Activated CD8-positive, alpha-beta memory T cell treated with anti-CD3 and anti-CD28 coated beads, Interleukin-2, amount 50 U/mL, for 48 hours (primary cell): ENCODE measurements at places on chromosomes 13 and 19.

DNA sequence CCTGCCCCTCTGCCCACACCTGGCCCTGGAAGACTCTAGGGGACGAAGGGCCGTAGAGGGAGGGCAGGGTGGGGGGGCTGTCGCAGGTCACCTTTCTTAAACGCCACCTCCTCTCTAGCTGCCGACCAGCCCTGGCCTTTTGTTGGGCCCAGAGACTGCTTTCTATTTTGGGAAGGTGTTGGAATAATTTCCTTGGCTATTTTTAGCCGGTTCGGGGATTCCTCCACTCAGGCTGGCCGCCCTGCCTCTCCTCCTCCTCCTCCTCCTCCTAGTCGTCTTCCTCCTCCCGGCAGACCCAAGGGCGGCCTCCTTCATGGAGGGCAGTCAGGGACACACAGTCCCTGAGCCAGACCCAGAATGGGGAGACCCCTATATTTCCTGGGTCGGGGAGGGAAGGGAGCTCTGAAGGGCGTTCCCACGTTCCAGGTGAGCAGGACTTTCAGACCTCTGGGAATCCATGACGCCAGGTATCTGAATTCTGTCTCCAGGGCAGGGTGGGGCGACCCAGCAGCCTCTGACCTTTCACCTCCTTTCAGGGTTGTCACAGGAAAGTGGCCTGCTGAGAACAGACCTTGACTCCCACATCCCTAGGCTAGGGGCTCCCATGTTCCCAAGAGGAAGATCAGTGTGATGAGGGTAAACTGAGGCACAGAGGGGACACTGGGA lies 19.9 kb downstream of the GADD45B start:
- DNase-seq = no peak

DNA sequence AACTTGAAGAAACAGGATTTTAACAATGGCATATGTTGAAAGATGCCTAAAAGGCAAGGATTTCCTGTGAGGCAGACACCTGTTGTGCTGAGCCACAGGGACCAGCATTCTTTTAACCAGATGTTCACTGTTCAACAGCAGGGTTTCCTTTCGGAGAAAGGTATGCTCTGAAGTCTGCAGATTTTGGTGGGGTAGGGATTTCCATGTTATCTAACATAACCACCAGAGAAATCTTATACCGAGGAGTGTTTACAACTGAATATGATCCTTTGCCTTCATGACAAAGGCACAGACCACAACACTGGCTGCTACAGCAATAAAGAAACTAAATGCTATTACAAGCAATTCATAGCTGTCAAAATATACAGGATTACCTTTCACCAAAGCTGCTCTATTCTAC lies 48.1 kb downstream of the MPHOSPH8 start:
- DNase-seq = no peak

DNA sequence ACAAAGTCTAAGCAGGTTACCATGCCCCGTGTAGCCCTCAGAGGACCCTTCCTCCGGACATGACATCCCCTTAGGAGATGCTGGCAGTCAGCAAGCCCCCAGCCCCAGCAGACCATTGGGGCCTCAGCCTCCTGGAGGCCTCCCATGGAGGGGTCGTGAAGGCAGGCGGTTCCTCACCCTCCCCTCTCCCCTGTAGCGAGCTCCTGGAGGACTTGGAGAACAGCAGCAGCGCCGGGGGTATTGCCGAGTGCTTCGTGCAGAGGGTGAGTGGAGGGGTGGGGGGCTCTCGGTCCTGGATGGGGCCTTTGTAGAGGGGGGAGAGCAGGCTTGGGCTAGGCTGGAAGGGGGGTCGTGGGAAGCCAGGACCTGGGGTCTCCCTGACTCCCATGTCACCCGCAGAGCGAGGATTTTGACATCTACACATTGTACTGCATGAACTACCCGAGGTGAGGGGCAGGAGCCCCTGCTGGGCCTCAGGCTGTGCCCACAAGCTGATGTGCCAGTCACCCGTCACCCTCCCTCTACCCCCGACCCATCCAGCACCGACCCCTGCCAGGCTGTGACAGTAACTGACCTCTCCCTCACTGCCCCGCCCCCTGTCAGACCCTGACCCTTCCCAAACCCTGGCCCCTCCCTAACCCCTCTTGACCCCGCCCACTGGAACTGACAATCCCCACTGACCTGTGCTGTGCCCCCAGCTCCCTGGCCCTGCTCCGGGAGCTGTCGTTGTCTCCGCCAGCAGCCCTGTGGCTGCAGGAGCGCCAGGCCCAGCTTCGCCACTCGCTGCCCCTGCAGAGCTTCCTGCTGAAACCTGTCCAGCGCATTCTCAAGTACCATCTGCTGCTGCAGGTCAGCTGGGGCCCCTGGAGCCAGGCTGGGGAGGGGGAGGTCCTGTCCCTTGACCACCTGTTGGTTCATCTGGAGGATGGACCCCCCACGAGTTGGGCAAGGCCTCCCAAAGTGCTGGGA lies 4.0 kb downstream of the PLEKHG2 start:
- peak; percentile 51 for DNase-seq

DNA sequence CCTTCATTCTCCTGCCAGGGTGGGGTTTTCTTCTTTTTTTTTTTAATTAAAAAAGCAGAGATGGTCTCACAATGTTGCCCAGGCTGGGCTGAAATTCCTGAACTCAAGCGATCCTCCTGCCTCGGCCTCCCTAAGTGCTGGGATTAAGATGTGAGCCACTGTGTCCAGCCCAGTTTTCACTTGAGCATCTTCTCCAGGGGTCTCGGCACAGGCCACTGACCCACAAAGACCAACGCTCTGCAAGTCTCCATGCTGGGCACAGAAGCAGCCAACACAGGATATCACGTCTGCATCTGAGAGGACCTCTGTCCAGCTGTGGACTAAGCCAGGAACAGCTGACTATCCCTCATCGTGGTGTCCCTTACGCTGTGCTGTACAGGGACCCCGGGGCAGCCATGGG lies 9.5 kb upstream of the TMEM86B start:
- DNase-seq = no peak

DNA sequence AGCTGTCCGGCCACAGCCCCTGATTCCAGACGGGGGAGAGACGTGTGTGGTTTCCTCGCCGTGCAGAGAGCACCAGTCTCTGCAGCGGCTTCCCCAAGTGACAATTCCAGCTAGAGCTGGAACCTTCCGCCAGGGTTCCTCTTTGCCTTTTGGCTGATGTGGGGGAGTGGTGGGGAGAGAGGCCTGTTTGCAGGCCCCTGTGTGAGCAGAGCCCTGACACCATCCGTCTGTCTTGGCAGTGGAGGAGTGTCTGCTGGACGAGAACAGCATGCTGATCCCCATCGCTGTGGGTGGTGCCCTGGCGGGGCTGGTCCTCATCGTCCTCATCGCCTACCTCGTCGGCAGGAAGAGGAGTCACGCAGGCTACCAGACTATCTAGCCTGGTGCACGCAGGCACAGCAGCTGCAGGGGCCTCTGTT lies 25.0 kb downstream of the LAMP1 start:
- no peak for DNase-seq

DNA sequence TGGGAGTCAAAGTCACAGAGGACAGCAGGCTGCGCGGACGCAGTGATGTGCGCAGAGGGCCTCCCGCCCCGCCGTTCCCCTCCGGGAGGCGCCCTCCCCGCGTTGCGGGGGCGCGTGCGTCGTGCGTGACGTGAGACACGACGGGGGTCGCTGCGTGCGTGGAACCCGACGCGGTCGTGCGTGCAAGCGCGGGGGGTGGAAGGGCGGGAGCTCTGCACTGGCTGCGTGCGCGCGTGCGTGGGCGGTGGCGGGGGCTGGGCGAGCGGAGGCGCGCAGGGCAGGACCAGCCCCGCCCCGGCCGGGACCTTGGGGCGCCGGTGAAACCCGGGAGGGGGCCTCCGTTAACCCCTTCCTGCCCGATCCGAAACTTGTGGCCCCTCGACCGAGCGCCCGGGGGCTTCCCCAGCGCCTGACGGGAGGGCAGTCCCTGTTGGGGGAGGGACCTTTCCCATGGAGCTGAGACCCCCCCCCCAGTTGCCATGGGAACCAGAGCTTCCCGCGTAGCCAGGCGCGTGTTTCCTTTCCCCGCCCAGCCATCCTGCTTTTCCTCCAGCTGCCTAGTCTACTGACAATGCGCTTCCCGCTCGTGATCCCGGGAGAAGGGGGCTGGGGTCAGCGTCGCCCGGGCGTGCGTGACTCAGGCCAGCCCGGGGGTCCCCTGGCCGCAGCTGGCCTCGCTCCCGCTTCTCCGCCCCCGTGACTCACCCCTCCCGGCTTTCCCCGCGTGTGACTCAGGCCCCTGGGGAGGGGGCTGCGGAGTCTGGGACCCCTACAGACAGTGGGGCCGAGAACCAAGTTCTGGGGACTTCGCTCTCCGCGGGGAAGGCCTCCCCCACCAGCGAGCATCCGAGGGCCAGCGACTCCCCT lies 7.3 kb upstream of the HOOK2 start:
- peak; percentile 96 for DNase-seq

- peak; percentile 80 for DNase-seq
Observed at GRCh38 chr19:604355-604754, 14.7 kb downstream of the HCN2 start.

DNA sequence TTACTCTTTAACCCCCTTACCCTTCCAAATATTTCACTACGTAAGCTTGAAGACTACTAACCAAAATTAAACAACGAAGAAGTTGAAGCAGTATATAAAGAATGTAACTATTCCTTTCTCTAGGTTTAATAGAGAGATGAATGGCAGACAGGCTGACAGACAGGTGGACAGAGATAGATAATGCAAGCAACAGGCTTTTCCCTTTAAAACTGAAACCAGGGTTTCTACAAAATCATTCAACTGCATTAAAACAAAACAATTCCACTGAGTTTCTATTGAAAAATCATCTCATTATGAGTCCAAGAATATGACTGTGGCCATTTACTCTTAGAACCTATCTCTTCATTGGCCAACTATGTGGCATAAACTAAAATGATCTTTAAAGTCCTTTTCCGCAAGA lies 15.2 kb downstream of the LNX2 start:
- DNase-seq = no peak

DNA sequence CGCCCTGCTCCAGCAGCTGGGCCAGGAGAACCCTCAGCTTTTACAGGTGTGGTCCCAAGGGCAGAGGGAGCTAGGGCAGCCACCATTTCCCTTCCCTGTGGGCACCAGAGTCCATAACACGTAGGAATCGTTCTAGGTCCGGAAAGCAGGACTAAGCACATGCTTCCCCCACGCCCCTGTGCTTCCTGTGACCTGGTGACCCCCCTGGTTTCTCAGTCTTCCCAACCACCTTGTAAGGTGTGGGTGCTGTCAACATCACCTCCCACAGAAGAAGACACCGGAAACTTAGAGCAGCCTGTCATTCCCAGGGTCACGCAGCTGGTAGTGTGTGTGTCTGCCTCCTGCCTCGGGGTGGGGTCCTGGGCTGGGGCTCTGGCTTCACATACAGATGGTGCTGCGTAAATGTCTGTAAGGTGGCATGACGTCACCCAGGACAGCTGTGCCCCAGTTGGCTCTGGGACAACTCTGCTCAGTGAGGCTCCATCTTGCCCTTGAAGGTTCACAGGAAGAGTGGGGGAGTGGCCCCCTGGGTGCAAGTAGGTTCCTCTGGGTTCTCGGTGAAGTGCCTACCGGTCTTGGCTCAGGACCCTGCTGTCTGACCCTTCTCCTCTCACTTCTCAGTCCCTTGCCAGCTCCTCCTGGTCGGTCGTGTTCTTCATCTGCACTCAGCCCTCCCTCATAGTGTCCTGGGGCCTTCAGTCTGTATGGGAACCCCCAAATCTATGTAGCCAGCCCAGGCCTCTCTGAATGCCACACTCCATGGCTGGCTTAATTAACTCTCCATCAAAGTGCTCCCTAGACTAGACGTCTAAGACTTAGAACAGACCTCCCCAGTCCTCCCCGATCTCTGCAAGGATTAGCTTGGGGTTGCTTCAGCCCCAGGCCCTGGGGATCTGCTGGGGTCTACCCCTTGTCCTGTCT lies 4.0 kb downstream of the RAD23A start:
- DNase-seq = no peak

- no peak for DNase-seq
Observed at GRCh38 chr19:23851966-23852365, 62.7 kb upstream of the ZNF726 start.

DNA sequence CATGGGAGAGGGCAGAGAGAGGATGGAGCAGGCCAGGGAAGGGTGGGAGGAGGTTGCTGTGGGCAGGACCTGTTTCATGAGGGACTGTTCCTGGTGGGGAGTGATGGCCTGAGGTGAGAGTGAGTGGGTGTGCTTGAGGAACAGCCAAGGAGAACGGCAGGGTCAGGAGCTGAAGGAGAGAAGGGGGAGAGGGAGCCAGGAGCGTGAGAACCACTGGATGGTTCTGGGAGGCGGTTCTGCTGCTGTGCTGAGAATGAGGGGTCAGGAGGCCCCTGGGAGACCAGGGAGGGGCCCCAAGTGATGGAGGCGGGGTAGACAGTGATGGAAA lies 7.8 kb downstream of the SIN3B start:
- DNase-seq = no peak

DNA sequence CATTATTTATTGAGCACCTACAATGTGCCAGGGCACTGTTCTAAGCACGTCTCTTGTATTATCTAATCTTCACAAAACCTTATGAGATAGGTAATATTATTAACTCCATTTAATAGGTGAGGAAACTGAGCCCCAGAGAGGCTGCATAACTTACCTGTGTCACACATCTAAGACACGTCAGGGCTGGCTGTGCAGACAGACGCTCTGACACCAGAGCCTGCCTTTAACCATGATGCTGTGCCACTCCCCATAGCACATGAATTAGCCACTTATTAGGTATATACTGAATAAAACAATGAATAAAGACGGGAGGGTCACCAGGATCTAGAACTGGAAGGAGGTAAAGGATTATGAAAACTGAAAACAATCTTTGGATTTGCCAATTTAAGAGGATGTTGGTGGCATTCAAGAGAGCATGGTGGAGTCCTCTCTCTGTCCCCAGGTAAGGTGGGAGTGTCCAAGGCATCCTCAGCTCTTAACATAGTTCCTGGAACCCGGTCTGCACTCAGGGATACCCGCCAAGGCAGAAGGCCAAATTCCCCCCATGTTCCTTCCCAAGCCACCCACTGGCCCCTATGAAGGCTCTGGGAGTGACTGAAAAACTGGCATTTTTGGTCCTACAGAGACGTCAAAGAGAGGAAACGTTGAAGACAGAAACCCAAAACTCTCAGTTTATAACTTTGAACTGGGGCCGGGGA lies 479.7 kb downstream of the FOXO1 start:
- no peak for DNase-seq

- no peak for DNase-seq
Observed at GRCh38 chr13:75618308-75618707, 17.8 kb upstream of the LMO7 start.

DNA sequence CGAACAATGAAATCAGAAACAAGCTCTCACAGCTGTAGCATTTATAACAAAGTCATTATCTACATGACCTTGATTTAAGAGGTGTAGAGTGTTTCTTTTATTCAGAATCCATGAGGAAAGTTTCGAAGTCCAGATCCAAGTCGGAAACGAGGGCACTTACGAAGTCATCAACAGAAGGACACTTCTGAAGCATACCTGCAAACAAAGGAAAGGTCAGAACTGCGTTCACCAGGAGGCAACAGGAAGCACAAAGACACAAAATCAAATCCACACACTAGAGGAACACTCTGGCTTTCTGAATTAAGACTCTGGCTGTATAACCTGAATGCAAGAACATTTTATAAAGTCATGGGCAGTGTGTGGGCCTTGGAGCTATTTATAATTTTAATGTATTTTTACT lies 158.9 kb downstream of the MIPEP start:
- no peak for DNase-seq

- DNase-seq = no peak
Observed at GRCh38 chr13:43085545-43085944, 62.2 kb downstream of the DNAJC15 start.
